ENCODE measurements at places on chromosomes 1 and 21. TPM values are rescaled to one million over a fixed set of nuclear protein-coding genes. Genes with fewer than 3 reads are reported as not detected.

Gene SPRR2A
- not detected for polyA plus RNA-seq

Gene XCL1
- polyA plus RNA-seq = 0.26 TPM

Gene FHAD1
- 1.4 TPM for polyA plus RNA-seq

Gene CCDC17
- polyA plus RNA-seq = 0.55 TPM

Gene WNT3A
- polyA plus RNA-seq = not detected

Gene COL11A1
- polyA plus RNA-seq = 191 TPM

Gene ADARB1
- 22.0 TPM for polyA plus RNA-seq

Gene G0S2
- polyA plus RNA-seq = 2.6 TPM

Gene PTPRU
- 14.7 TPM for polyA plus RNA-seq

Gene OR14K1
- polyA plus RNA-seq = not detected

Gene GPR61
- polyA plus RNA-seq = 1.6 TPM
